ENCODE measurements at places on chromosomes 5 and 9.

DNA sequence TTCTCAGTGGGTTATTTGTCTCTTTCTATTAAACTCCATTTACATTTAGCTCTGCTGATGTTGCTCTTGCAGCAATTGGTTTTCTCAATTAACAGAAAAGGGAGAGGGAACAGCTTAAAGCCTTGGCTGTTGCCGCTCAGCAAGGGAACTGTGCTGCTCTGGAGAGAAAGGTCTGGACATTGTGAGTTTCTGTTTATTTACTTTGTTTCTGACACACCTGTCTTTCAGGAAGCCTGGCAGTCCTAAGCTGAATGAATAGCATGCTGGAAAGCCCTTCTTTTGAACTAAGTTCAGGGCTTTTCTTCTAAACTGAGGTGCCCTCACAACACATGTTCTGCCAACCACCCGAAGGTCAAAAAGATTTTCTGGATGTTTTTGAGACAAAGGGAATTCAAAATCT lies 491.9 kb downstream of the PDE4D start:
- no peak for DNase-seq

GRCh38 chr9:93427655-93428379 lies 23.7 kb upstream of the FAM120A start:
- DNase-seq, result no peak

DNA sequence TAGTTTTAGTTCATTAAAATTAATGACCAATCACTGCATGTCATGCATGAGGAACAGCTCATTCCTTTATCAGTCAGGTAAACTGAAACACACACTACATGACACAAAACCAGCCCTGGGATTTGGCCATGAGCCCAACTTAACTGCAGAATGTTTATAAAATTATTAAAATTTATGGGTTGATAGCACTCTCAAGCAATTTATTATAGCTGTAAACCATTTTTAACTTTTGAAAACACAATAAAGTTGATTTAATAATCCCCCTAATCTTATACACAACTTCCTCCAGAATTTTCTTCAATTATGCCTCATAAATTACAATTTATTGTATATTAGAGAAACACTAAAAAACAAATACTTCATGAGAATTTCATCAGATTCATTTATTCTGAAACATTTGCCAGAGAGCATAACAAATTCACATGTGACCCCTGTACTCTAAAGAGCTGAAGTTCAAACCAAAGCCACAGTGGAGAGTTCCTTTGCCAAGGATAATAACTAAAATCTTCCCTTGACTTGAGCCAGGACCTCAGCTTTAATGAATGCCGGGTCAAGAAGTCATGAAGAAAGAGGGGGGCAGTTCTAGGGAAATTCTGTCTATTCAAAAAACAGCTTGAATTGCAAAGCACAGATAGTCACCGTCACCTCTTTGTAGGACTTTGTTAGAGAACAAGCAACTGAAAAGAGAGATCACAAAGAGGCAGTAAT lies 763.7 kb upstream of the GRAMD2B start:
- no peak for DNase-seq

GRCh38 chr9:135468854-135469521 lies 10.6 kb upstream of the PPP1R26 start:
- no peak for DNase-seq

GRCh38 chr5:149486726-149487635 lies 64.3 kb downstream of the CSNK1A1 start:
- no peak for DNase-seq

DNA sequence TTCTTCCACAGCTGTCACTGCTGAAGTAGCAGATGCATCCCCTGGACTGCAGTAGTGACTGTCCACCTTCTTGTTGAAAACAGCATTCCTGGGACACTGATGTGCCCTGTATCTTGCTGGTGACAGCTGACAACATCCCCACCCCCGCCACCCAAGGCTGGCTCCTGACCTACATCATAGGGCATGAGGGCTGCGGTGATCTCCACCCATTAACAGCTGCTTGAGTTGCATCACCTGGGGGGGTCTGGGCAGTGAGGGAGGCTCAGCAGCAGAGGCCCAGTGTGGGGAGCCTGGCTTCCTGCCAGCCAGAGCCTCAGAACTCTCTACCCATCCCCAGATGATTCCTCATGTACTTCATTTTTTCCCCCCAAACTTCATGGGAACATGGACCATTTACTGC lies 4.1 kb downstream of the PRUNE2 start:
- DNase-seq, result no peak

DNA sequence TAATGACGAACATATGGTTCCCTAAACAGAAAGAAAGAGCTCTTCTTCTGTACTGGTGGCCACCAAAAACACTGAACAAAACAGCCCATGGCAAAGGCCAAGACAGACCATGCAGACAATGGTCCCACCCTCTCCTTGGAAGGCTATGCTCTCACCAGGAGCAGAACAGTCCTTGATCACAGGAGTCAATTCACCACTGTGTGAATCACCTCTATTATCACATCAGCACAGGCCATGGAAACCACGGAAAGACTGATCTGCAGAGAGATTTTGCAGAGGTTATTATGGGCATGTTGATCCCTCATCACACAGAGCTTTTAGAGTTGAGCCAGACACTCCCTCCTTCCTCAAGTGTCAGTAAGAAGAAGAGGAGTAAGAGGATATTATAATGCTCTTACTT lies 134.0 kb upstream of the RASEF start:
- DNase-seq, result no peak

DNA sequence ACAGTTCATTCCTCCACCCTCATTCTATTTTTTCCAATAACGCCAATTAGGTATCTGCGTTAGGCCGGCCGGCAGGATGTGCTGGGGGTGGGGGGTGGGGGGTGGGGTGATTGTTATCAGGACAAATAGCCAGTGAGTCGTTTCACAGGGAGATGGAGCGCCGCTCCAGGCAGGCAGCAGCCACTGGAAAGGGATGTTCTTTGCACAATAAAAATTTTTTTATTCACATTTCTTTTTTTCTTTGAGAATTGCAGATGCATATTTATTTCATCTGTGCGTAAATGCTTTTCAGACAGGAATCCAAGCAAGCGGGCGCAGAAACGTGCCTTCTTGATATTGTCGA lies 4.1 kb downstream of the LMX1B start:
- peak; percentile 10 for DNase-seq

DNA sequence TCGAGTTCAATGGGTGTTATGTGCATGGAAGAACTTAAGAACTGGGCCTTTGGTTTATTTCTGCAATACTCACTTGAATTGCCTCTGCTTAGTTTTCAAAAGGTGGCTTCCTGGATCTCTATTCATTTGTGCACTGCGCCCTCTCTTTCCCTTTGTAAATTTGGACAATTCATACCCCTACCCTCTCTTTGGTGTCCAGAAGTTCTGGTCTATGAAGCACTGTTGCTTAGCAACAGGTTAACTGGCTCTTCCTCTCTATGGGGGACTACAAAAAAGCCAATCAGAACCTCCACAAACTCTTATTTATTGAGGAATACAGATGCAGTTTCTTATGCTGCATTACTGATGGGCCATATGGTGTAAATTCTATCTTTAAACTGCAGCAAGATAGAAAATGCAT lies 13.5 kb upstream of the FAM120A start:
- DNase-seq, result no peak

- DNase-seq, result no peak
Measured at GRCh38 chr9:1837453-1838084, 177.6 kb upstream of the SMARCA2 start.

DNA sequence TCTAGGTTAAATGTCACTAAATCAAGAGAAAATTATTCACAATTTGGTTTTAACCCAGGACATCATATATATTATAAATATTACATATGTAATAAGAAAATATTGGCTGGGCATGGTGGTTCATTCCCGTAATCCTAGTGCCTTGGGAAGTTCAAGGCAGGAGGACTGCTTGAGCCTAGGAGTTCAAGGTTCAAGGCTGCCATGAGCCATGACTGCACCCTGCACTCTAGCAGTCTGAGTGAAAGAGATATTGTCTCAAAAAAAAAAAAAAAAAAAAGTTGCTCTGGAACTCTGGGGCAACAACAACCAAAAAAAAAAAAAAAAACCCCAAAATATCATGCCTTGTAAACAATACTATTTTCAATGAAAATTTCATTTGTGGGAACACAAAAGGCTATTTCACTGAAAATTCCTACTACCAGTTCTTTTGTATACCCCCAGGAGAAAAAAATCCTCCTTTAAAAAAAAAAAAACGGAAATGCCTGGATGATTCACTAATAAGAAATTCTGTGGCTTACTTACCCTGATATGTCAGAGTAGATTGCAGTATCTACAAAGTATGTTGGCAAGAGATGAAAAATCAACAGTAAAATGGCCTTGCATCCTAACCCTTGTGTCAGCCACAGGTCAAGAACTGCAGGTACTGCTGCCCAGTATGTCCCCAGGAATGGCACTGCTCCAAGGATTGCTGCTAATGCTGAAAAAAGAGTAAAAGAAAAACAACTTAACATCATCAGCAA lies 22.6 kb upstream of the CTNNAL1 start:
- DNase-seq, result no peak

GRCh38 chr9:133340256-133340655 lies 4.3 kb upstream of the SURF6 start:
- no peak for DNase-seq

DNA sequence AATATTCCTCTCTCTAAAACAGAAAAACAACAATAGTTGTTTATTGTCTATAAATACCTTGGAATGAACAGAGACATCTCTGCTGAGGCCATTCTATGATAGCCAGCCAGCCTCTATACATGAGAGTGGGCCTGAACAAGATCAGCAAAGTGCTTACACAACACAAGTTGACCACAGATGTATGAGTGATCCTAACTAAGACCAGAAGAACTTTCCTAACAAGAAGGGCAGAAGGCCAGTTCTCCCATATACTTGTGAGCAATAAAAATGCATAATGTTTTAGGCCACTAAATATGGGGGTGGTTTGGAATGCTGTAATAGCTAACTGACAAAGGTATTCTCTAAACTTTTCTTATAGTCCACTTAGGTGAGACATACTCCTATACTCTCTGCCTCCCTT lies 345.7 kb downstream of the SPATA31D1 start:
- DNase-seq, result no peak

DNA sequence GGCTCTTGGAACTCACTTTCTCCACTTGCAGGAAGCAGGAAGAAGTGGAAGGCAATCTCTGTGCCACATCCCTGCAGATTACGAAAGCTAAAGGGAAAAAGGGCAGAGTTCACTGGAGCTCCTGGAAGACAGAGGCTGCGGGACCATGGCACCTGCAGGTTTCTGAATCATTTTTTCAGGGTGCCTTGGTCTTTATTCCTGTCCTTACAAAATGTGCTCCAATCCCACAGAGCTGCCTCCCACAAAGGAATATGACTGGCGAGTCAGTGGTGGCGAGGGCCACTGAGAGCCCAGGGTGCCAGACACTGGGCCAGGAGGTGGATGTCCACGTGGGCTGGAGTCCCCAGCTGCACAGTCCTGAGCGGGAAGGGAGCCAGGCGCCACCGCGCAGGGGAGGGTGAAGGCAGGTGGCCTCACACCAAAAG lies 183.0 kb downstream of the FANCC start:
- no peak for DNase-seq

DNA sequence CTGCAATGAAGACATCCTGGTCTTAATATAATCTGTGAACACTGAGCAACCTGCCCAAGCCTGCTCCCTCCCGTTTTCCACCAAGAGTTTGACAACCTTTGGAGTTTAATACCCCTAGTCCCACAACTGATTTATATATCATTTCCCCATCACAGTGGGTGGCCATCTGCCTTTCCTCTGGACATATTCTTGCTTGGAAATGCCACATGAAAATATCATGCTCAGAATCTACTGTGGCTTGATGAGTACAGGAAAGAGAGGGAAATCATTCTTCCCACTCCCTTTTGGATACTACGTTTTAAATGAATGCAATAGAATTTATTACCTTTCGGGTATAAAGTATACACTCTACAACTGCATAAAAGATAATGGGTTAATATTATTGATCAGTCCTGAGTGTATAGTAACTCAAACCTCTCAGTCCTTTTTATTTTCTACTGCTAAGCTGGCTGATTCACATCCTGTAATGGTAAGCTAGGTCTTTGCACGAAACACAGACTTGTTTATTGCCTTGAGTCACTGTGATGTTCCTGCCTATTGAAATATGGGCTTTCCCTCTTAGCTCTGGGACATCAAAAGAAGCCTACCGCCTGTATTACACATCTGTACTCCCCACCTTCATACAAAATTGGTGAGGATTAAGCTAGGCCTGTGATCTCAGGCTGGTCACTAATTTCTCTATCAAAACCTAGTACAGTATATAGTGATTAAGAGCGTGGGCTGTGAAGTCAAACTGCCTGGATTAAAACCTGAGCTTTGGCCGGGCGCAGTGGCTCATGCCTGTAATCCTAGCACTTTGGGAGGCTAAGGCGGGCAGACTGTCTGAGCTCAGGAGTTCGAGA lies 67.6 kb upstream of the NR5A1 start:
- peak; percentile 31 for DNase-seq

- DNase-seq, result no peak
Measured at GRCh38 chr5:113384782-113385285, 50.0 kb downstream of the TSSK1B start.

DNA sequence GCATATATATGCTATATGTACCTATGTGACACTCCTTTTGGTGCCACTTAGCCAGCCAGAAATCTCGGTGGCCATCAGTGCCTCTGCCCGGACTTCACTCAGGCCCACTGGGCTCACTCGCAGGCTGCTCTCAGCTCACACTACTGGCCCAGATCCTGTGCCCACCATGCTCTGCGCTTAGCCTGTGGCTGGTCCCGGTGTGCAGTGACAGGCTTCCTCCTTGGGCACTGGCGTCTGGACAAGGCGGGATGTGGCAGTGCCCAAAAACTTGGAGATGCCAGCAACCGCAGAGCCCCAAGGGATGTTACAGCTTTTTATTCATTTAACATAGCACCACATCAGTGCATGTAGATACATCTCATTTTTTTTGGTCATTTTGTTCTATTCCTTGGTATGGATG lies 77.4 kb downstream of the NREP start:
- no peak for DNase-seq

DNA sequence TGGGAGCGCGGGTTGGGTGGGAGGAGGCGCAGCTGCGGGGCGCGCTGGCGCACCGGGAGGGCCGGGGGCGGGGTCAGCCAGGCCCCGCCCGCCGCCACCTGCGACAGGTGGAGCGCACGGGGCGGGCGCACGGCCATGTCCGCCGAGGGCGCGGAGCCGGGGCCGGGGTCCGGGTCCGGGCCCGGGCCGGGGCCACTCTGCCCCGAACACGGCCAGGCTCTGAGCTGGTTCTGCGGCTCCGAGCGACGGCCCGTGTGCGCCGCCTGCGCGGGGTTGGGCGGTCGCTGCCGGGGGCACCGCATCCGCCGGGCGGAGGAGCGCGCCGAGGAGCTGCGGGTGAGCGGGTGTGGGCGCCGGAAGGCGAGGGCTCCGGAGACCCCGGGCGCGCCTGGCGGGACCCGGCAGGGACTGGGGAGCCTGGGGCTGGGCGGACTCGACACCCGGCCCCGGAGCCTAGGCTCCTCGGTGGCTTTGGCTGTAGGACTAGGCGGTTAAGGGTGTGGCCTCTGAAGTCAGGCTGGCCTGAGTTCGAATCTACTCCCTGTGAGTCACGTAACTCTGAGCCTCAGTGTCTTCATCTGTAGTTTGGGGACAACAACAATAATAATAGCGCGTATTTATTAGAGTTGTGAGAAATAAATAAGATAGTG lies at the start of gene BSPRY:
Gene BSPRY, plus strand, starts transcription at position 97 of the 650 bp plus-strand sequence. Its CDS starts 39 bp downstream, at position 136.
- DNase-seq, result peak; percentile 49

Data from 8988T (cell line).